ENCODE measurements at places on chromosomes 5 and 9.

GRCh38 chr5:53089481-53089991, 20.0 kb downstream of the MOCS2 start:
- no peak for DNase-seq

- DNase-seq, result peak; percentile 74
These were observed 32.3 kb downstream of the PRRX2 start for GRCh38 chr9:129697656-129698253.

DNA sequence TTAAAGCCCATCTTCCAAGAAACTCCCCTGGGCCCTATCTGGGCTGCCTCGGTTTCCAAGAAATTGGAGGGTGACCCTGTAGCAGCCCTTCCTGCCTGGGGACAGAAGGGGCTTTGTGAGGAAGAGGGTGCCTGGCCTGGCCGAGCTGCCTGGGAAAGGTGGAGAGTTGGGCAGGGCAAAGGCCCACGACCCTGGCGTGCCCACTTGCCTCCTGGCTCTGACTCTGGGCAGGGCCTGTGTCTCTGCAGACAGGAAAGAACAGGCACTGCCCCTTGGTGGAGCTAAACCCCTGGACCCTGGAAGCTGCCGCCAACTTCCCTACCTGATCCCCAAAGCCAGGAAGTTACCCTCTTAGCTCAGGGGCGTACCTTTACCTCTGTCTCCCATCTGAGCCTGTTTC, 149.3 kb downstream of the RGS3 start:
- DNase-seq, result no peak

DNA sequence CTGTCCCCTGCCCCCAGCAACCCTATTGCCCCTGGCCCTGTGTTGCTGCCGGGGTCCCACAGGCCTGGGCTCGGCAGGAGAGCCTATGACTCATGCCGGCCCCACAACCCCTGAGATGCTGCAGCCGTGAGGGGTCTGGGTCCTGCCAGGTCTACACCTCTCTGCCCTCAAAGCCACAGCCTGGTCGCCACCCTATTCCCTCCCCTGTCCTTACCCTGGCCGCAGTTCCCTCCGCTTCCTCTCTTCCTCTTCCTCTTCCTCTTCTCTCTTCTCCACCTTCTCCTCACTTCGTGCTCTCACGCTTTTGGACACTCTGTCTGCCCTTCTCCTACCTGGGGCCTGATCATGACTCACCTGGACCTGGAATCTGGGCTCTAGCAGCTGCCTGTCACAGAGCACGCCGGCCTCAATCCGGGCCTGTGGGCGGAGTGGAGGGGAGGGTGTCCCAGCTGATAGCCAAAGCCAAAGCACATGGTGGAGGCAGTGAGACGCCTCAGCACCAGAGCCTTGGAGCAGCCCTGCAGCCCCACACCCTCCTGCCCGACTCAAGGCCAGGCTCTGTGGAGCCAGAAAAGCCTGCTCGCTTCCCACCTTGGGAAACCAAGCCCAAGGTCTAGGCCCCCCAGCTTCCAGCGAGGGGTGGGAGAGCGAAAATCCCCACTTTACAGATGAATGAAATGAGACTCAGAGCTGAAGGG, 26.8 kb upstream of the CSF1R start:
- DNase-seq, result peak; percentile 24

DNA sequence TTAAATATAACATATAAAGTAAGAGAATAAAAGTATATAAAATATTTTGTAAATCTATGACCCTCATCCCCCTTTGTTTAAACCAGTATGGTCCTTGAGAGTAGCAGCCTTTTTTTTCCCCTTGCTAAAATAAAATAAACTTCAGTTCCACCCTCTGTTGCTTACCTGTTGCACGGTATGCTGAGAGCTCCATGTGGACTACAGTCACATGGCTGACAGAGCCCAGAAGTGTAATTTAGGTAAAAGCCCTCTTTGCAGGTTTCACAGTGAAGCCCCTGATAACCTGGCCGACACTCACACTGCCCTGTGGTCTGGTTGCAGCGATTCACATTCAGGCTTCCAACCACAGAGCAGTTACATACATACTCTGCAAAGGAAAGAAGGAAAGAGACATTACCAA, 55.1 kb downstream of the MEGF9 start:
- DNase-seq, result no peak

All from activated CD8-positive, alpha-beta memory T cell treated with anti-CD3 and anti-CD28 coated beads for 24 hours (primary cell).